HFF-Myc (cell line): ENCODE measurements at places on chromosomes 3 and 15.

- DNase-seq, result no peak
Measured at GRCh38 chr15:67777773-67778172, 47.5 kb upstream of the SKOR1 start.

DNA sequence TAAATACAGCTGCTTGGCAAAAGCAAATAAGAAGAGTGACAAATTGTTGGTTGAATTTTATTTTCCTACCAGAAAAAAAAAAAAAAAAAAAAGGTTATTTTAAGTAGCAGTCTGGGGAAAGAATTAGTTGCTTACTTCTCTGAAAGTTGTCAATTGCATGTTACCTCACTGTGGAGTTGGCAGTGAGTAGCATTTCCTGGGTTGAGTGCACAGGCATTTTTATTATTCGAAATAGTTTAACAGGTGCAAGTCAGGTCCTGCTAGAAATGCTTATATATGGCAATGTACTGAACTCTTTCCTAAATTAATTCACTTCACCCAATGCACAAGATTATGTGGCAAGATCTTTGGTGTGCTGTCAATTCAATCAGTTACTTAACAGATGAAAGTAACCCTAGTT is 680.6 kb downstream of the EPHA3 start:
- DNase-seq, result no peak

DNA sequence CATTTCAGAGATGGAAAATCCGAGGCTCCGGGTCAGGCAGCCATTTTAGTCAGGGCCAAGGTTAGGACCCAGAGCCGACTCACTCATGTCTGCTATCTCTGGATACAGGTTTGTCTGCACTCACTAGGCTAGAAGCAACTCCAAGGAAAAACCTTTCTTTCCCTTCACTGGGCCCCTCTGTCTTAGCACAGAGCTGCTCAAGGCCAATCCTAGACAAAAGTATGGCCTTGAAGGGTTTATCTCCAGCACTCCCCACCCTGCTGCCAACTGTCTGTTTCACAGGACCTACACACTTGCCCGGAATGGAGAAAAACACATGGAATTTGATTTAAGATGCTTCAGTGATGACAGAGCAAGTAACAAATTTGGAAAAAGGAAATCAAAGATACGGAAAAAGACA is 25.6 kb downstream of the ACAN start:
- DNase-seq, result no peak

DNA sequence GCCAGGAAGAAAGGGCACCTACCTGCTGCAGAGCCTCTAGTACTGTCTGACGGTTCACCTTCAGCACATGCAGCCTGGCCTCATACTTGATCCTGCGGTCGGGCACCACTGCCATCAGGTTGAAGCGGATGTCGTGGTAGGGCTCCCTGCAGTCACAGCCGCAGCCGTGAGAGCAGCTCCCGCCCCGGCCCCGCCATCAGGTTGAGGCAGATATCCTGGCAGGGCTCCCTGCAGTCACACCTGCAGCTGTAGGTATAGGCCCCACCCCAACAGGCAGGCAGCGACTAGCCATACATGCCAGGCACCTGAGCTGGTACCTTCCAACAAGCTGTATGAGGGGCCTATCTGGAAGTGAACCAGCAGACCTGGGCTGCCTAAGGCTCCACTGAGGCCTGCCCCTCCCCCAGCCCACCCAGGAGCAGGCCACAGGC is 38.7 kb downstream of the SEMA3G start:
- no peak for DNase-seq

DNA sequence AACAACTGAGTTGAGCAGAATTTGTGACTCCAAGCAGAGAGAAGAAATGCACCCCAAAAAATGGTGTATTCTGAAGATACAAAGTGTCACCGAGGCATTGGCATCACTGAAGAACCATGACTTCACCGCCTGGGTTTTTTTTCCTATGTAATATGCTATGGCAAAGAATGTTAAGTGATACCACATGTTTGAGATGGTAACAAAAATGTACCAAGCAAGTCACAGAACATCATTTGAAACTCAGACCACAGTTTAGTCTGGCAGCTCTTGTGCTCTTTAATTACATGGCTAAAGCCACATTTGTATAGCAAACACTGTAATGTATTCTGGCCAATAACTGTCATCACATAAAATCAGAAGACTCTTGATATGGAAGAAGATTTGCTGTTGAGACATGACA is 323.5 kb downstream of the ULK4 start:
- DNase-seq, result no peak

DNA sequence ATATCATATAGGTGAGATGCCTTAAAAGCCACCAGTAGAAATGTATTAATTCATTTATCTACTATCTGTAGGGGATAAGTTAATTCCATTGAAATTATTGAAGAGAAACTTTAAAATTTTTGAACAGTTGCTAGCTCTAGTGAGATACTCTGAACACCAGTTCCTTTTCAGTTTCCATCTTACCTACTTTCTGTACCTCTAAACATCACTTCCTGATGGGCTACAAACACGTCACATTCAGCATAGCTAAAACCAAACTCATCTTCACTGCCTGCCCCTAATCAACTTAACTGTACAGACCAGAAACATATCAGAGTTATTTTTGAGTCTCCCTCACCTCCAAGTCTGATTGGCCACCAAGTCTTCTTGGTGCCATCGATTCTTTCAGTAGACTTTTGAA is 88.9 kb downstream of the FEZF2 start:
- no peak for DNase-seq

DNA sequence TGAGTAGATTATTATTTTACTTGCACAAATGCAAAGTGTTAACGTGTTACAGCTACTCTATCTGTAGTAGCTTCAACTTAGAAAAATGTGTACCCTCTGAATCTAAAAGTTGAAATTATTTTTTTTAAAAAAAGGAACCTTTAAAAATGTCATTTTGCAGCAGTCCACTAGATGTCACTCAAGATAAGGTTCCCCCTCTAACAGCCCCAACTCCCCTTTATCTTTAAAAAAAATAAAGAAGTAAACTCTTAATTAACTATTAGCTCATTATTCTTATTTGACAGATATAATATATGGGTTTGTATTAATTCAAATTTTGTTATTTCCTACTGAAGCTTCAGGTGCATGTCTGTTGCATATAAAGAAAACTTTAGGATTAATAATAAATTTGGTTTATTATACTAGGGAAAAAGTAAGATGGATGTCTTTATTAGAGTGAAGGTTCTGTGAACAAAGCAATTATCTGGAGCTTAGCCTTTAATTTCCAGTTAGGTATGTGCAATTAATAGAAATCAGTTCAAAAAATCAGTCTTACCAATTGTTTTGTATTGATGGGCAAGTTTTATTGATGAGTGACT is 288.5 kb downstream of the VGLL3 start:
- DNase-seq, result no peak

DNA sequence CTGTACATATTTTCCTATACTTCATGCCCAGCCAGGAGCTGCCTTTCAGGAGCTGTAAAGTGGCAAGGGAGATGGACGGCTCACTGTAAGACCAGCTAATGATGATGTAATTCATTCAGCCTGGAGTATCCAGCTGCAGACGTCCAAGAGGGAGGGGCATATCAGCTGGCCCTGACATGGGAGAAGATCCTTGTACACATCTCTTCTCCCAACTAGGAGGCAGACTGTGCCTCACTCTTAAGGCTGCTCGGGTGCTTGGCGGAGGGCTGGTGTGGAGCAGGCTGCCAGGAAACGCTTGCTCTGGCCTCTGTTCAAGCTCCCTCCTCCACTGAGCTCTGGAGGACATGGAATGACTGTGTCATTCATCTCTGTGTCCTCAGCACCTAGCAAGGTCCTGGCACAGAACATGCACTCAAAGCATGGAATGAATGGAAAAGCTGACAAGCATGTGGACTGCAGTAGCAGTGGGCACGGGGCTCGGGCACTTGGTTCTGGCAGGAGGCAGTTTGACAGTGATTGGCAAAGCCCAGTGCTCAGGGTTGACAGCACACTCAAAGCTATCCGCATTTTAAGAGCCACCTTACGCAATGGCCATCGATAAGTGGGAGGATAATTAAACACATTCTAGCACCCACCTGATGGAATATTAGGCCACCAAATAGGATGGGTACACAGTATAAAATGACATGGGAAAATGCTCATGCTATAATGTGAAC is 72.4 kb downstream of the TBC1D2B start:
- peak; percentile 54 for DNase-seq

DNA sequence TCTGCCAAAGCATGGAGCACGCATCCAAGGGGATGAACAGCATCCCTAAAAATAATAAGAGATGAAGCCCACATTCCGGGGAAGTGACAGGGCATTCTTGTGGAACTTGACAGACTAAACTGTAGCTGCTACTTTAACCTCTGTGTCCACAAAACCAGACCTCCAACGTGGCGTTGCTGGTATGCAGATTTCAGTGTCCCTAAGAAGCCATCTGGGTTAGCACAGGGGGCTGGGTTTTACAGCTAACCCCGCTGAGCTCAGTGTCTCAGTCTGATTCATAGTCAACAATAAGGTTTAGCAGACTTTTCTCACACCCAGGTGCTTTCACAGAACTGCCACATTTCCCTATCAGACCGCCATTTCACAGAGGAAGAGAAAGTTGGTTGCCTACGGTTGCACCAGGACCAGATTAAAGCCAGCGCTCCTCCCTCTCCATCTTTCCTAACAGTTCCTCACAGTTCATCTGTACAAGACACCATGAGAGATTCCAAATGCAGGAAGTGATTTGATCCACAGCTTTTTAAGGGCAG is 61.6 kb upstream of the CTDSPL start:
- no peak for DNase-seq

GRCh38 chr3:157029365-157029790 is 130.6 kb downstream of the CCNL1 start:
- no peak for DNase-seq

- DNase-seq, result peak; percentile 44
Measured at GRCh38 chr3:62604298-62604697, 230.9 kb upstream of the FEZF2 start.

DNA sequence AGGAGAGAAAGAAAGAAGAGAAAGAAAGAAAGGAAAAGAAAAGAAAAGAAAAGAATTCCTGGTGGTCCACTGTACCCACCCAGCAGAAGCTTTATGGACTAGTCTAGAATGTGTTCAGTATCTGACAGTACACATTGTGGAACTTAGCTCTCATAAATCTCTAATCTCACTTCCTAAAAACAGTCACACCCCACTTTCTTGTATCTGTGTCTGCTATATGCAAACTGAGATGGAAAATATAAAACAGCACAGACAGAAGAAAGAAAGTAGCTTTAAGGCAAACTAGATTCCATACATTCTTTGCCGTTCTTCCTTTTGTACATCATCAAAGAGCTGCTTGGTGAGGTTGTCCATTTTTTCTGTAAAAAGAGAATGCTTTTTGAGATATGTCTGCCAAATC is 41.1 kb upstream of the GNB5 start:
- no peak for DNase-seq

DNA sequence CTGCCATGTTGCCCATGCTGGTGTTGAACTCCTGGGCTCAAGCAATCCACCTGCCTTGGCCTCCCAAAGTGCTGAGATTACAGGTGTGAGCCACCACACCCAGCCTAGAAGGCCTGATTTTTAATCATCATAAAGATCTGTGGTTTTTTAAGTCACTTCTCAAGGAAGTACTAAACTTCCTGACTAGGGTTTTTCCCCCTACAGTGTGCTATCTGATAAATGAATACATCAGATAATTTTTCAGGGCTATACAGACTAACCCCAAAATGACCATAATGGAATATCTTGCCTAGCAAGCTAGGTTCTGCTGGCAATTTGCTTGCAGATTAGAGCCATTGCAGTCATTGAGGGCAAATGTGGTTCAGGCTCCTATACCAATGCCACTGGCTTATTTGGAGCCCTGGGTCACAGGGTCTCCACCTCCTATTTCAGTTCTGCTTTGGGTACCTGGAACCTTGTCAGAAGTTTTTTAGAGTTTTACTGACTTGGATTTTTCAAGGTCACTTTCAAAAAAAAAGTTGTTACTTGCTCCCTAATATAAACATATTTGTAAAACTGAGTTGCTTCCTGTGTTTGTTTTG is 80.8 kb downstream of the SLC49A4 start:
- DNase-seq, result no peak

DNA sequence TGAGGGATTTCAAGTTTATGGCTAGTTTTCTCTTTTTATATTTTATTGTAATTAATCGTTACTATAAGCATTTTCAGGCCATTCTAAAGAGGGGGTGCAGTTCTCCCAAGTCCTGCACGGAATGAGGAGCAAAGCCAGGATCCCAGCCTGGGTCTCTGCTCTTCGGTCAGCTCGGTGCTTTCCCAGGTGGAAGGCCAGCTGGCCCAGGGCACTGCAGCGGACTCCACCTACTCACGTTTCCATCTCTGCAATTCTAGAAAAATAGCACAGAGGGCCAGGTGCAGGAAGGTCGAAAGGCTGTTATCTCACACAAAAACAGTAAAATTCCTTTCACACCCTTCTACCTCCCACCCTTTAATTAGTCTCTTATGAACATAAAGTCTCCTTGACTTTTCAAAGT is 59.5 kb upstream of the HES1 start:
- no peak for DNase-seq

- no peak for DNase-seq
Measured at GRCh38 chr3:162970292-162970691, 1473.7 kb downstream of the OTOL1 start.

- no peak for DNase-seq
Measured at GRCh38 chr3:31798840-31799239, 182.2 kb downstream of the OSBPL10 start.

GRCh38 chr3:4313606-4314293 is 10.6 kb downstream of the SETMAR start:
- DNase-seq, result no peak

DNA sequence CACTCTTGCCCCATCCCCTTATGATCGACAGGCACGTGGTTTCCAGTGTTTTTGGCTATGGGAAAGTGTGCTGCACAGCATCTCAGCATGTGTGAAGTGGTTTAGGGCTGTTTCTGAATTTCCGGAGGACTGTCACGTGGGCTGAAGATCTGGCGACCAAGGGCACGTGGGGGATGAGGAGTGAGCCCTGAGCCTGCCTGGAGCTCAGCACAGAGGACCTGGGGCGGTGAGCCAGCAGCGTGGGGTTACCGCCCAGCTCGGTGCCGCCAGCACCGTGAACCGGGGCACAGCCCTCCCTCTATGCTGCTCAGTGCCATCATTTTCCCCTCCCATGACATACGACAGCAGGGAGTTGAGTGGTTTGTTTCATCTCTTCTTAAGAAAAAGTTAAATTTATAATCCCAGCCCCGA is 150.2 kb downstream of the DNAJB8 start:
- peak; percentile 12 for DNase-seq

DNA sequence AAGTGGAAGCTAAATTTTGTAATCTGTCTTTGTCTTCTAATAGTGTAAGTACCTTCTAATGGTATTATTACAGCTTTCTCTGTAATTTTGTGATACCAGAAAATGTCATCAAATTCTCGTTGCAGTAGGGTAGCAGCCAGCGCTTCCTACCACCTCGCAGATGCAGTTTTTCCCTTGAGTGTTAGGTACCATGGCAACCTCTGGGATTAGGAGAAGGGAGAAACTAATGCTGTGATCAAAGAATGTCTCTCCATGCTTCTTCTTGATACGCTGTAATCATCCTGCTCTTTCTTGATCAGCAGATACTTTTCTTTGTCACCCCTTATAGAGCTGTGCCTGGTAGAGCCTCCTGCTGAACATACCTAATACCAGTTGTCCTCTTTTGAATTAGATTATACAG is 27.7 kb downstream of the SRP14 start:
- no peak for DNase-seq

GRCh38 chr3:125125821-125126245 is 70.0 kb upstream of the HEG1 start:
- no peak for DNase-seq

- DNase-seq, result no peak
Measured at GRCh38 chr3:177778633-177779032, 581.4 kb upstream of the TBL1XR1 start.
